ENCODE measurements at places on chromosomes 3 and 15.

DNA sequence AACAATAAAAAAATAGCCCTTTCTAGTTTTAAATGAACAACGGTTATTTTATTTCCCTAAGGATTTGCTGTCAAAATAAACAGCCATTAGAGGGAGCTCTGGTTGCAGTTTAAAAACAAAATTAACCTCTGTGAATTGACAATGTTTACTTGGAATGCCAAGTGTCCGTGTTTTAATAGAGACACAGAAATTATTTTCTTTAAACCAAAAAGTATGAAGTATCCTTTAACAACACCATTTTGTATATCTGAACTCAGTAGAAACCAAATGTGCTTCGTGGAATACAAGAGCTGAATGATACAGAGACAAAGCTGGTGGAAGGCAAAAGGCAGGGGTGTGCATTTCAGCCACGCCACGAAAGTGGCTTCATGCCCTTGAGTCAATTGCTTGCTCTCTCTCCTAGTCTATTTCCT is 74.4 kb downstream of the MOBP start:
- DNase-seq: no peak

DNA sequence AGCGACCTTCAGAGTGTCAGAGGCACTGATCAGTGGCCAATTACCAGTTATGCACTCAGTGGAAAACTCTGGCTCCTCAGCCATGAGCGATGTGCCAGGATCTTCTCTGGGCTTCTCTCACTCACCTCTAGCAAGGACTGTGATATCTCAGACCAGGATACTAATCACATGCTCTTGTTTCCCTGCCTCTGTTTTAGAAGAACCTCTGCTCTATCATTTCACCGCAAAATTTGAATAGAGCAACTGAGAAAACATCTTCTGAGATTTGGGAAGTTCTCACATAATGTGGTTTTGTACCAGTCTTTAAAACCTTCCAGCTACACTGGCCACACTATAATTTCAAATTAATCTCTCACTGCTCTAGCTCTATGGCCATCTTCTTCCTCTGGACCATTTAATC is 325.8 kb upstream of the FRG2C start:
- no peak for DNase-seq

GRCh38 chr3:94671078-94671477 is 608.2 kb downstream of the NSUN3 start:
- DNase-seq: no peak

- no peak for DNase-seq
These were observed 13.3 kb upstream of the DRD3 start for GRCh38 chr3:114192136-114192535.

DNA sequence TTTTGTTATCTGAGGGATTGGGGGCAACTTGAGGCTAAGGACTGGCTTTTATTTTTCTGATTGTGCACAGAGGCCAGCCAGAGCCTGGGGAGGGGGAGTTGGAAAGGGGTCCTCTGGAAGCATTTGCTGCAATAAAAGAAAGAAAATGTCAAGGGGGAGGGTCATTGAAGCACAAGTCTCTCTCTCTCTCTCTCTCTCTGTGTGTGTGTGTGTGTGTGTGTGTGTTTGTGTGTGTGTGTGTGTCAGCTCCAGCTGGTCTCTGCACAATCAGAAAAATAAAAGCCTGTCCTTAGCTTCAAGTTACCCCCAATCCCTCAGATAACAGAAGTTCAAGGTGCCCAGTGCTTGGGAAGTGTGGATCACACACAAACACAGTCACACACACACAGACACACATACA is 52.1 kb upstream of the CCDC174 start:
- DNase-seq: no peak

GRCh38 chr15:49570174-49570573 is 50.4 kb downstream of the FAM227B start:
- no peak for DNase-seq

GRCh38 chr3:159616234-159616825 is 372.3 kb upstream of the IL12A start:
- peak; percentile 50 for DNase-seq

DNA sequence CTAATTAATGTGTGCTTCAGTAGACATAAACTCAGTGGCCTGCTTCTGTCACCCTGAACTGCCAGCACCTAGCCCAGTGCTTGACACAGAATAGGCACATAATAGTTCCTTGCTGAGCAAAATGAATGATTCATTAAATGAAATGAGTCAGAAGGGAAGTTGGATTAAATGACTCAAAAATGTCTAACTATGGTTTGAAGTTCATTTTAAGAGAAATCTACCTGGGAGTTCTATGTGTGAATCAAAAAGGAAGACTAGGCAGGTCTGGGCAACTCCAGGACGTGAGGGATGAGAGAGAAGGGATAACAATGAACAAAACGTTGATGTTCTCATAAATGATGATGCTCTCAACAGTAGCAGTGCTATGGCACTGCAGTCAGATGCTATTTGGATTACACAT is 175.0 kb downstream of the CFAP20DC start:
- DNase-seq: no peak

- DNase-seq: no peak
These were observed 113.3 kb downstream of the IQSEC1 start for GRCh38 chr3:12959838-12960378.

- DNase-seq: no peak
These were observed 778.0 kb upstream of the NECTIN3 start for GRCh38 chr3:110293660-110294059.

DNA sequence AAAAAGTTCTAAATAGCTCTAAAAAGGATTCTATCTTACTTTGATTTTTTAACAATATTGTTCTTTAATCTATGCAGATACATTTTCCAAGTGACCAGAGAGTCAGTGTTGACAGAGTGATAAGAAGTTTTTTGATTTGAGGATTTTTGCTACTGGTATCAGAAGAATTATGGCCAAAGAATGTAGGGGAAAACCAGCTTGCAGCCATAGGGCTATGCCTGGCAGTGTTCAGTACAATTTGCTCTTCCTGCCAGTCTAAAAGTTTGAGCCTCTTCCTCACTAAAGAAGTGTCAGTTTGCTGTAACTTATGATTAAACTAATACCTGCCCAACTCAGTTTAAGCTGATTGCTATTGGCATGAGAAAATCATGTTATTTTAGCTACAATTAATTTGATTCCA is 35.3 kb upstream of the FSIP1 start:
- no peak for DNase-seq

DNA sequence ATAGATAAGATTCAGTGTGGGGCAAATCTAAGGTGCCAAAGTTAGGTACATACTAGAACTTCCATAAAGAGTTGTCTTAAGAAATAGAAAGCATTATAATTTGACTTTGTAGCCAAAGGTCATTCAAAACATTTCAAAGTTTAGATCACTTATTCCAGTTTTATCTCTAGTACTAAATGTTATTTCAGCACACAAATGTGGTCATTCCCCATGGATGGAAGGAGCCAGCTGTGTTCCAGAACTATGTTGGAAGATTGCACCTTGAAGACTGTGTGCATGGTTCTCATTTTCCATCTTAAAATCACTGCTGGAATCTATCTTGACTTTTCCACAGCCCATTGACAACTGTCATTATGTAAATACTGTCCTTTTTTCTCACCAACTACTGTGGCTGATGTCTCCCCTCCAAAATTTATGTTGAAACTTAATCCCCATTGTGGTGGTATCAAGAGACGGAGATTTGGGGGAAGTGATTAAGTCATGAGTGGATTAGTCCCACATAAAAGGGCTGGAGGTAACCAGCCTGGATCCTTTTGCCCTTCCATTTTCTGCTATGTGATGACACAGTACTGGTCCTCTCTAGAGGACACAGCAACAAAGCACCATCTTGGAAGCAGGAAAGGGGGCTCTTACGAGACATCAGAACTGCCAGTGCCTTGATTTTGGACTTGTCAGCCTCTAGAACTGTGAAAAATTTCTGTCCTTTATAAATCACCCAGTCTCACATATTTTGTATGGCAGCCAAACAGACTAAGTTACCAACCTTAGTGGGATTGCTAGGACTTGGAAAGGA is 24.0 kb downstream of the TGFBR2 start:
- DNase-seq: no peak

DNA sequence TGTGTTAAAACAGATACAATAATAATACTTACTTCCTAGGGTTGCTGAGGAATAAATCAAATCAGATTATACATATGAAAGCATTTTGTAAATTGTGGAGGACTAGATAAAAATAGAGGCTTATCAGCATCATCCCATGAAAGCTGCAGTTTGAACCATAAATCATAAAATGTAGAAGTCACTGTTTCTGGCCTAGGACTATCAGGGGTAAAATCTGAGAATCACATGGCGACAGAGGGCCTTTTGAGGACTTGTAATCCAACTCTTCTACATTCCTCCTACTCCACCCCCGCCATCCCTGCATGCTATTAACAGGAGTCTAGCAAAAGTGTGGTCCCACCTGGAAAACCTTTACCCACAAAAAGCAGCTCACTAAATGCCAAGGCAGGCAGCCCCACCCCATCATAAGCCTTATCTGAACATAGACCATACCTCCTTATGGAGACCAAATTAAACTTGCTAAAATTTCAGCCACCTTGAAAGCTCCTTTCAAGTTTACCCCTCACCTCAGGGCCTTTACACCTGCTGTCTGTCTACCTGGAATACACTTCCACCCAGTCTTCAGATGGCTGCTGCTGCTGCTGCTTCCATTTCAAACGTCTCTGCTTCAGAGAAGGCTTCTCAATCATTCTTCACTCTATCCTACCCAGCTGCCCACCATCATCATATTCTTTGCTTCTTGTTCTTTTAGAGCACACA is 11.5 kb downstream of the MB21D2 start:
- no peak for DNase-seq

GRCh38 chr3:148204131-148204530 is 493.6 kb upstream of the AGTR1 start:
- DNase-seq: no peak

DNA sequence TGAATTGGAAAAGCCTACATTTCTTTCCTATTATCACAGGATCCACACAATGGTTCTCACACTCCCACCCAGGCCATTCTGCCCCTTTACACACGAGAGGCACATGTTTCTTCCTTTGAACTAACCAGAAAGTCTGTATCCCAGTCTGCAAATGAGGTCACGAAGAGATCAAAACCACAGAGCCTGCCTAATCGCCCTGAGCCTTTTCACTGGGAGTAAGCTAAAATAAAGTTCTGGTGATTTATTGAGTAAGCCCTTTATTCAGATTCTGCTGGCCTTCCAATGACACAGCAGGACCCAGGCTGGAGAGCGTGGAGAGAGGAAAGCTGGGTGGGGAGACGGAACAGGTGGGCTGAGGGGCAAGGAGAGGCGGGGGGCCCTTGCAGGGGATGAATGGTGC is 78.7 kb downstream of the ATP1B3 start:
- DNase-seq: no peak

DNA sequence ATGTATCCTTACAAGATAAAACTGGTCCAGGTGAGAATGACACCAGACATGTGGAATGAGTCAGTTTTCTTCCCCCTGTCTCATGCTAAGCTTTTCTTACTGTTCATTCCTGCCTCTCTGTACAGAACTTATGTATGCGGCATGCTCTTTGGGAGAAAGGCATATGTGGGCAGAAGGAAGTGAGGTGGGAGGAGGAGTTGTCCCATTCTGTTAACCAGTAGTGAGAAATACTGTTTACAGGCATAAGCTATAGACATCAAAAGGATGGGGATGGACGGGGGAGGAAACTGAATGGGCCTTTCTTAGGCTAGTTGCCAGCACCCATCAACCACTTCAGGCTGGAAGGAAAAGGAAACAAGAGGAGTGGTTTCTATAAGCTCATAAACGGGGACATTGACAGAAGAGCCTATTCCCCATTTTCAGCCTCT is 143.6 kb upstream of the BHLHE40 start:
- no peak for DNase-seq

DNA sequence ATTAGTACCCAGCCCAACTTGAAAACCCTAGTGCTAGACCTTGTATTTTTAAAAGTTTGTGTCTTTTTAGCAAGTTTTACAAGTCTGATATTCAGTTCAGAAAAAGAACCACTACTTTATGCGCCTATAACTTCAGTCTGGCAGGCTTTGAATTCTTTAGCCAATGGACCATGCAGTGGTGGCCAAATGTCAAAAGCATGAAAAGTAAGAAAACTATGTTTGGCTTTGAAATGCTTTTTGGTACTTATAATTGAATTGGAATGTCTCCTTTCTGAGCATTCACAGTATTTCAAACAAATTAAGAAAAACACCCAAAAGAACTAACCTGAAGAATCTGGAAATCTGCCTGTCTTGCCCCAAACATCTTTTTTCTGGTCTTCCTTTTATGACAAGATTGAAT is 12.8 kb downstream of the WDR48 start:
- no peak for DNase-seq

GRCh38 chr3:102488331-102488730 is 53.5 kb downstream of the ZPLD1 start:
- DNase-seq: no peak

- no peak for DNase-seq
These were observed 71.2 kb downstream of the SLTM start for GRCh38 chr15:58862326-58862725.

- DNase-seq: peak; percentile 44
These were observed 16.7 kb downstream of the IDH2 start for GRCh38 chr15:90085565-90085964.

DNA sequence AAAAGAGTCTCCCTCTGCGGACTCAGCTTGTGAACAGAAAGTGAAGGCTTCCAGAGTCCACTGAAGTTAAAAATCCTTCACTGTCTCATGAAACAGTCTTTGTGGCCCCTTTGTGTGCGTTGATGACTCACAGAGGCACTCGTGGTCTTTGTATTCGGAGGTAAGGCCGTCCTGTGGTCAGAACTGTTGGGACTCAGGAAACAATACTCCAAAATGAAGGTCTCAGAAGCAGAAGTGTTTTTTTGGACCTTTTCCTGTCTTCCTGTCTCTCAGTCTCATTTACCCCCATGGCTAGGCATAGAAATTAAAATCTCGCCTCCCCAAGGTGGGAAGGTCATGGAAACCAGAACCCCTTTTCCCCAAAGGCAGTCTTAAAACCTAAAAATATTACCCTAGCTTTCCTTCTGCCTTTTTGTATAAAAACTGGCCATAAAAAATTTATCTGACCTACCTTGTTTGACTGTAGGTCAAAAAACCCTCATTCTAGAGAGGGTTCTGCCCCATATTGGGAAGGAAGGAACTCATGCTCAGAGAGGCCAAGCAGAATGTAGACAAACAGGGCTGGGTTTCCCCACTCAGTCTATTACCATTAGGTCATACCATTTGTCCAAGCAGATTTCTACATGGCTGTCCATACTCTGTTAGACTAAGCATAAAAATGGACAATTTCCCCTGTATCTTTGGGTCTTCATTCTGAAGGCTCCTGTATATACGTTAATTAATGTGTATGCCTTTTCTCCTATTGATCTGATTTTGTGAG is 19.1 kb upstream of the EPB42 start:
- no peak for DNase-seq

GRCh38 chr15:68580026-68580882 is 1.5 kb downstream of the CORO2B start:
- DNase-seq: no peak

- no peak for DNase-seq
These were observed 63.7 kb upstream of the CRTC3 start for GRCh38 chr15:90465930-90466567.

- no peak for DNase-seq
These were observed 106.4 kb upstream of the PFN2 start for GRCh38 chr3:150077107-150077506.

GRCh38 chr3:140394488-140395133 is 283.3 kb upstream of the TRIM42 start:
- DNase-seq: no peak
